ENCODE measurements at places on chromosomes 13 and 19. TPM values are rescaled to one million over a fixed set of nuclear protein-coding genes. Genes with fewer than 3 reads are reported as not detected.

DNA sequence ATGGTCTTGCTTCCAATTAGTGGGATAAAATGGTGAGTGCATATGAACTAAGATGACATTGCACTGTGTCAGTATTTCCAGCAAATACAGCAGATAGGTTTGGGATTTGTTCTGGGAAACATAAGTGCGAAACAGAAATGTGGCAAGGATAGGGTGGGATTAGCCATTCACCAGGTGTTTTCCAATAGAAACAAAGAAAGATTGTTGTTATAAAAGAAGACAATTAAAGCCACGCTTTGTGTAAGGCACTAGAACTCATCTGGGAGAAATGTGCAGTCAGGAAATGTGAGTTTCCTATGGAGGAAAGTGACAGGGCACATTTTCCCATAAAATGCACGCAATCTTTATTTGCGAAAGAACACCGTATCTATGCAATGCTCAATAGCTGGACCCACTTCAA is 1547.8 kb downstream of the EFNB2 start:
- no peak for DNase-seq

PCSK4 gene
- total RNA-seq, result 7.7 TPM

CLN5 gene
- 45.2 TPM for total RNA-seq

DNA sequence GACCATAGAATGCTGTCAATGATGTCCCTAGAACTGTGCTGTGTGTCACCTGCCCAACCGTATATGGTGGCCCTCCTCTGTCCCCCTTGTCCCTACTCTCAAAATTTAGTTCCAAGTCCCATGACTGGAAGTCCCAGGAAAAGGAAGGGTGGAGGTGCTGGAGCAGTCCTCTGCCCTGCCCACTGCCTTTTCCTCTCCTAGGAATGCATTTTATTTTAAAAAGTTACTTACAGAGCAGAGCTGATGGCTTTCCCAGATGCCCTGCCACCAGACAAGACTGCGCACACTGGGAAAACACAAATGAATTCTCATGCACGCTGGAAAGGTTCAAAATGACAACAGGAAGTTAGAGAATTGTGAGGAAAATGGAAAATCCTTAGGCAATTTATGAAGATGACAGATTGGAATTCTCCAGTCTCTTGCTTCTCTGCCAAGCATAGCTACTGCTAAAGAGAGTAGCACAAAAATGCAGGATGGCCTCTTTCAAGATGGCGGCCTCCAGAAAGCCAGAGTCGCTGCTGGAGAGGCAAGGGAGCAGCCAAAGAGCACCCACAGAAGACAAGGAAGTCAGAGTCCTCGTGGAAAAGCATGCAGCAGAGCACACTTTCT is 117.1 kb upstream of the TSC22D1 start:
- no peak for DNase-seq

KLF2 gene
- total RNA-seq, result 4.5 TPM

DNA sequence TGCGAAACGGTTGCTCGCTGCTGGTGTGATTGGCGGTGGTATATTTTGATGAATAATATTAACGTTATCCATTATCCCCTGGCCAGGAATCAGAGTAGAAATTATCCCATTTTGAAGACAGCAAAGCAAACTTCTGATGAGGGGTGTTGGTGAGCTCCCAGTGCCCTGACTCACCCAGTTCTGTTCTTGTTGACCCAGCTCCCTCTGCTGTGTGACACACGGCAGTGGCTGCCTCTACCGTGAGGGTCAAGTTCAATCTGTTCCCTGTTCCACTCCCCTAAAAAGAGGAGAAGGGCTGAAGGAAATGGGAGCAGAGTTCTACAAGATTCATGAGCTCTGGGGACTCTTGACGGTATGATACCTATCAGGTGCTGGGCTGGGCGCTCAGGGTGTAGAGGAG is 2.0 kb downstream of the CAMSAP3 start:
- peak; percentile 42 for DNase-seq

MCEMP1 gene
- total RNA-seq, result not detected

SKA3 gene
- 5.6 TPM for total RNA-seq

DNA sequence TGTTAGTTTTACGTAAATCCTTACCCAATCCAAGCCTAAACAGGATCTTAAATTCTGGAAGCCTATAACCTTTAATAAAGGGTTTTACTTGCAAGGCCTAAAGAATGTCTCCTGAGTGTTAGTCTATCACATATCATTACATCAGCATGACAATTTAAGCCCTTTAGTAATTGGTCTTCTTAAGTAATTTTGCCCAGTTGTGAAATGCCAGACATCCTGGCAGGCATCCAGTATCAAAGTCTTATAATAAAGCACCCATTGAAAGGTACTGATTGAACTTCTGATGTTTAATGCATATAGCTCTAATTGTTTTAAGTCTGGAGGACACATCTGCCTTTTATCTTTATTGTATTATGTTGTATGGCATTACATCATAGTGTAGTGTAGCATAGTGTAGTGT is 1078.9 kb downstream of the SLITRK1 start:
- DNase-seq, result no peak

DNA sequence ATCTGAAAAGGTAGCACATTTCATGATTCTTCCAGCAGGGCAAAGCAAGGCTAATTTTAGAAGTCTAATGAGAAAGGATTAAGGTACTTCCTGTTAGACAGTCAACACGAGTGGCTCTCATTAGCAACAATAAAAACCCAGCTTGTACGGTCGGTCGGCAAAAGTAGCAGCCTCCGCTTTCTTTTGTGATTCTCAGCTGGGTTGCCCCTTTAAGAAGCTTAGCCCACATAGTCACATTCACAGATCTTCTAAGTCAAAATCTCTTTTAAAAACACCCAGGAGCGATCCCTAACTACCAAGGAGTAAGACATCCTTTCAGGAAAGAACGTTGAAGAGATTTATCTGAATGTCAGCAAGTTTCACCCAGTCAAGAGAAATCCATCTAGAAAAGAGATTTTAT is 684.8 kb downstream of the DIAPH3 start:
- DNase-seq, result no peak

TINCR gene
- 1.8 TPM for total RNA-seq

NANOS3 gene
- total RNA-seq, result 0.60 TPM

EXOC3L2 gene
- 1.3 TPM for total RNA-seq

- peak; percentile 47 for DNase-seq
These were observed 32.6 kb upstream of the GATAD2A start for GRCh38 chr19:19372656-19373416.

- DNase-seq, result no peak
These were observed 225.8 kb downstream of the OXGR1 start for GRCh38 chr13:96768524-96768923.

Measured in hepatocyte (in vitro differentiated cells).